Memory B cell (primary cell): ENCODE measurements at places on chromosomes 16 and 17.

- H3K27me3 ChIP-seq: no peaks in the 10 kb centered on the region
- no peak for DNase-seq
- peaks cover 18% of the 10 kb centered on the region for H3K4me1 ChIP-seq
- peak overlapping the region; percentile 36 for H3K27ac ChIP-seq
- H3K4me3 ChIP-seq: no peak overlapping the region
Measured at GRCh38 chr16:1645914-1646525, 32.1 kb upstream of the JPT2 start.

DNA sequence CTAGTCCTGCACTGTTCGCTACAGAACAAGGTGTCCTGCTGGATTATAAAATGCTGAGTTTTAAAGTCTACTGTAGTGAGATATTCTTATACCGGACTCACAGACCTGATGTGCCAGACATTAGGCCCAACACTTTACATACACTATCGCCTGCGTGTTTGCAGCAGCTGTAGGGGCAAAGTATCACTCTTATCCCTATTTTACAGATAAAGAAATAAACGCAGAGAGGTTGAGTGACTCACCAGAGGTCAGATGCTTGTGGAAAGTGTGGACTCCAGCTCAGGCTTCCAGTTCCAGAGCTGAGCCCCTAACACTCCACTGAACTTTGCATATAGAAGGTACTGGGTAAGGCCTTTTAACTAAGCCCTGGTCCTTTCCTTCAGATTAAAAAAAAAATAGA, 47.4 kb downstream of the PLXDC1 start:
- no peak overlapping the region for H3K4me3 ChIP-seq
- H3K27me3 ChIP-seq: peaks cover 7% of the 10 kb centered on the region
- peaks cover 8% of the 10 kb centered on the region for H3K4me1 ChIP-seq
- H3K36me3 ChIP-seq: no peaks in the 10 kb centered on the region
- H3K27ac ChIP-seq: no peak overlapping the region

GRCh38 chr16:85448557-85449190, 164.4 kb upstream of the GSE1 start:
- H3K4me3 ChIP-seq: no peak overlapping the region
- peaks cover 12% of the 10 kb centered on the region for H3K4me1 ChIP-seq
- H3K27ac ChIP-seq: no peak overlapping the region
- DNase-seq: no peak

GRCh38 chr17:22512506-22512905, 820.2 kb downstream of the KCNJ18 start:
- no peak overlapping the region for H3K27ac ChIP-seq
- H3K4me3 ChIP-seq: no peak overlapping the region
- H3K36me3 ChIP-seq: no peaks in the 10 kb centered on the region
- H3K4me1 ChIP-seq: no peaks in the 10 kb centered on the region
- H3K27me3 ChIP-seq: no peaks in the 10 kb centered on the region

DNA sequence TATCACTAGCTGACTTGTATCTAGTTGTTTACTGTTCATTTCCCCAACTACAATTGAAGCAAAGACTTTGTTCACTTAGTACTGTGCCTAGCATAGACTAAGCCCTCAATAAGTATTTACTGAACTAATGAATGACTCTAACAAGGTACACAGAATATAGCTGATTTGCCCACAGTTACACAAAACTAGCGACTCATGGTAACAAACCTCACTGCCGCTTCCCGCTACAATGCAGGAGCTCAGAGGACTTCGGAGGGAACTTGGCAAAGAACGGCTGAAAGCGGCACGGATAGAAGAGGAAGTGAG, 524 bp downstream of the EFTUD2 start:
- H3K36me3 ChIP-seq: peaks cover 8% of the 10 kb centered on the region
- peak overlapping the region; percentile 91 for H3K4me3 ChIP-seq
- H3K27me3 ChIP-seq: no peaks in the 10 kb centered on the region
- peaks cover 13% of the 10 kb centered on the region for H3K4me1 ChIP-seq
- H3K27ac ChIP-seq: peak overlapping the region; percentile 100

GRCh38 chr16:26644912-26645543, 421.7 kb upstream of the C16orf82 start:
- no peak for DNase-seq
- no peaks in the 10 kb centered on the region for H3K36me3 ChIP-seq
- no peak overlapping the region for H3K4me3 ChIP-seq
- H3K27ac ChIP-seq: no peak overlapping the region

- no peaks in the 10 kb centered on the region for H3K36me3 ChIP-seq
- H3K4me1 ChIP-seq: no peaks in the 10 kb centered on the region
- H3K27me3 ChIP-seq: peaks cover 15% of the 10 kb centered on the region
- H3K4me3 ChIP-seq: no peak overlapping the region
- DNase-seq: no peak
Measured at GRCh38 chr16:57859331-57859730, 57.0 kb upstream of the KIFC3 start.
